Germinal center (tissue), 1 donor: ENCODE measurements at places on chromosomes 11 and 22.

- no peak for DNase-seq
Observed at GRCh38 chr11:71470946-71471345, 17.9 kb downstream of the NADSYN1 start.

DNA sequence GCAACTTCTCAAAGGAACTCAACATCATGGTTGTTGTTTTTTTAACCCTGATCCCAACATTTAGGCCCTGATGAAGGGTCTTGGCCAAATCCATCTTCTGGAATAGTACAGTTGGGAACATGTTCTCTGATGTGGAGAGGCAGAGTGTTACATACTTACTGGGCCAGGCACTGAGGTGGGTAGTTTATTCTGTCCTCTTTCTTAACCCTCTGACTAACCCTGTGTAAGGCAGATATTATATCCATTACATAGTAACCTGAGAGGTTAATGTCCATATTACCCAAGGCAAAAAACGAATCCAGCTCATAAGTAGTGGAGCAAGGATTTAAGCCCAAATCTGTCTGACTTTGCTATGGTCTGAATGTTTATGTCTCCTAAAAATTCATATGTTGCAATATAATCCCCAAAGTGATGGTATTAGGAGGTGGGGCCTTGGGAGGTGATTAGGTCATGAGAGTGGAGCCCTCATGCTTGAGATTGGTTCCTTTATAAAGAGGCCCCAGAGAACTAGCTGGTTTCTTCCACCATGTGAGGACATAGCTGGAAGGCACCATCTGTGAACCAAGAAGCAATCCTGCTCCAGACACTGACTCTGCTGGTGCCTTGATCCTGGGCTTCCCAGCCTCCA, 16.3 kb downstream of the PPFIBP2 start:
- DNase-seq: no peak

DNA sequence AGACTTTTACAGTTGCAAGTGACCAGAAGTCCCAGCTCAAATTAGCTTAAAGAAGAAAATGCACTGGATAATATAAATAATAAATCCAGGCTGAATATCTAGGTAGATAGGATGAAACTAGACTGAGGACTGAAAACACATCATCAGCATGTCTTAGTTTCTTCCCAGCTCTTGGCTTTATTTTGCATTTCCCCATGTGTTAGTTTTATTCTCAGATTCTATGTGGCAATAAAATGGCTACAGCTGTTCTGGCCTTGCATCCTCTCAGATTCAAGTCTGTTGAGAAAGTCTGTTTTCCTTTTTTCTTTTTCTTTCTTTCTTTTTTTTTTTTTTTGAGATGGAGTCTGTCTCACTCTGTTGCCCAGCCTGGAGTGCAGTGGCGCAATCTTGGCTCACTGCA, 22.6 kb upstream of the CAT start:
- no peak for DNase-seq

DNA sequence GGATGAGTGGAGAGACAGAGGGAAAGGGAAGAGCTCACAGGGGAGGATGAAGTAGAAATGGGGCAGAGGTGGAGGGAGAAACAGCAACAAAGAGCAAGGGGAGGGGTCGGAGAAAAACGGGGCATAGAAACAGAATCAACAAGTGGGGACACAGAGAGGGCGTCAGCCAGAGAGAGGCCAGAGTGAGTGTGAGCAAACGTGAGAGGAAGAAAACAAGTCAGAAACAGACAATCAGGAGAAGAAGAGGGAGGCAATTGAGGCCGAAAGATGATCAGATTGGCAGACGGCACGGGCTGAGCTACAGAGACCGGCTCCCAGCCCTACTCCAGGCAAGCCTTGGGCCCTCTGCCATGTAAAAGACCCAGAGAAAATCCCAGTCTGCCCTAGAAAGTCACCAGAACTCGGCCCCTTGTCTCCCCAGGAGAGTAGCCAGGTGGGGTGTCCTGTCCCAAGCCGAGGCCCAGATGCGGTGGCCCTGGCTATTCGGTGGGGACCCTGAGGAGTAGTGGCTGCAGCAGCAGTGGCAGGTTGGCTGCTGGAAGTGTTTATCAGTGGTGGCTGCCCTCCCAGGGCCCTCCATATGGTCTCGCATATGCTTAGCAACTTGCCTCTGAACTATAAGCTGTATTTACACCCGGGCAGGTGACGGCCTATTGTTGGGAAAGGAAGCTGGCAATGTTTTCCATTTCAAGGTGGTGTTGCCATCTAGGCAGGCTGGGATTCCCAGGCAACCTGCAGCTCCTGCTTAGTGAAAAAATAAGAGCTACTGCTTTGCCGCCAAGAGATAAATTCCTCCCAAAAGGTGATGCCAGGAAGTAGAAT, 14.8 kb upstream of the TSPAN18 start:
- DNase-seq: no peak

GRCh38 chr11:119919656-119920055, 190.7 kb upstream of the NECTIN1 start:
- no peak for DNase-seq

DNA sequence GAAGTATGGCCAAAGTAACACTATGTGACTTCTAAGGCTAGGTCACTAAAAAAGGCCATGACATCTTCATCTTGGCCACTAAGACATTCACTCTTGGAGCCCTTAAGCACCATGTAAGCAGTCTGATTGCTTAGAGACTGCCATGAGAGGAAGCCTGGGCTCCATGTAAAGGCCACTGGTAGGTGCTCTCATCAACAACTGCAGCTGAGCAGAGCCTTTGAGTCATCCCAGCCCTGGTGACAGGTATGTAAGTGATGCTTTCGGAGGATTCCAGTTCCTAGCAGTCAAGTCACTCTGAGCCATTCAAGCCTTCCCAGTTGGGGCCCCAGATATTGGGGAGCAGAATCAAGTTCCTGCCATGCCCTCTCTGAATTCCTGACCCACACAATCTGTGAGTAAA, 26.2 kb downstream of the GAB2 start:
- DNase-seq: no peak
